ENCODE measurements at places on chromosomes 16 and 17. TPM values are rescaled to one million over a fixed set of nuclear protein-coding genes. Genes with fewer than 3 reads are reported as not detected.

Gene KRTAP1-5
- not detected for total RNA-seq

Gene TMEM101
- 20.3 TPM for total RNA-seq

Gene DHRS7C
- not detected for total RNA-seq

Gene GLP2R
- total RNA-seq = 0.10 TPM

Gene MAZ
- 143 TPM for total RNA-seq

DNA sequence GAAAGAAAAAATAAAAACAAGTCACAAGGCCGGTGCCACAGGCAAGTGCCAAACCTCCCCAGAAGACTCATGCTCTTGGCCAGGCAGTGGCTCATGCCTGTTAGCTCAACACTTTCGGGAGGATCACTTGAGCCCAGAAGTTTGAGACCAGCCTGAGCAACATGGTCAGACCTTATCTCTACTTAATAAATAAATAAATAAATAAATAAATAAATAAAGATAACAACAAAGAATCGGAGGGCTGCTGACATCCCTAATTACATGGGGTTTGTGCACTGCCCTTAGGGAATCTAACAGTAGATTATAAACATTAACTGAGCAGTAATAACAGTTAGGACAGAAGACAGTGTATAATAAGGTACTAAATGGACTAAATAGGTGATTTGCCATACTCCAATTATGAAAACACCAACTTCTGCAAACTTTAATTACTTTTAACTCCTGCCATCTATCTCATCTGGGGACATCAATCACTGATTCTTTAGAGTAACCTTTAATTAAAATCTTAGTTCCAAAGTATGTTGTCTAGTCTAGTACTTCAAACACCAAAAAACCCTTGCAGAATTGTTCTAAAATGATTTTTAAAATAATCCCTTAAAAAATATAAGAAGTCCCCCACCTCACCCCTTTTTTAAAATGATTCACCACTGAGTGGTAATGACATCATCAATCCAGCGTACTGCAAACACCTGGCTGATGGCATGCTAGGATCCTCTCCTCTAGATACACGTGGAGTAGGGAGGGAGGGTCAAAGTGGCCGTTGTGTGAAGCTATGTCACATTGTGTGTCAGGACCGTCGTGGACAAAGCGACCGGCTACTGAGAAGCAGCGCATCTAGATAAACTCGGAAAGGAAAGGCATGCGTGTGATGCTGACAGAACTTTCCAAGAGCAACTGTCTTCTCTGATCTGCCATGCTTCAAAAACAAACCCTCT, 28.5 kb downstream of the CYTH1 start:
- no peak for DNase-seq

DNA sequence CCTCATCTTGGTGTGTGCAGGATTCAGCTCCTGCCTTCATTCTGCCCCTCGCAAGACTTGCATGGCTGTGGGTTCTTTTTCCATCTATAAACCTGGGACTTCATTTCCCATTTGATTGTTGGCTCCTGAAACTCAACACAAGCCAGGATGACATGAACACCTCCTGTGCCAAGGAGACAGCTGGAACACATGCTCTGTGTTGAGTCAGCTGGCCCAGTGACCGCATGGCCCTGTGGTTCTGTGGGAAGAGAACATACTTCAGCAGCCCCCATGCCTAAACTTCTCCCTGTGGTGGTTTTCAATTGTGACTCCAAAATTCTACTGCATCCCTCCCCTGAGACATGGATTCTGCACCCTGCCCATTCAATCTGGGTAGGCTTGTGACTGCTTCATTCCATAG, 57.9 kb upstream of the FOXF1 start:
- no peak for DNase-seq

GRCh38 chr16:51579652-51580360, 428.7 kb upstream of the SALL1 start:
- DNase-seq = no peak

DNA sequence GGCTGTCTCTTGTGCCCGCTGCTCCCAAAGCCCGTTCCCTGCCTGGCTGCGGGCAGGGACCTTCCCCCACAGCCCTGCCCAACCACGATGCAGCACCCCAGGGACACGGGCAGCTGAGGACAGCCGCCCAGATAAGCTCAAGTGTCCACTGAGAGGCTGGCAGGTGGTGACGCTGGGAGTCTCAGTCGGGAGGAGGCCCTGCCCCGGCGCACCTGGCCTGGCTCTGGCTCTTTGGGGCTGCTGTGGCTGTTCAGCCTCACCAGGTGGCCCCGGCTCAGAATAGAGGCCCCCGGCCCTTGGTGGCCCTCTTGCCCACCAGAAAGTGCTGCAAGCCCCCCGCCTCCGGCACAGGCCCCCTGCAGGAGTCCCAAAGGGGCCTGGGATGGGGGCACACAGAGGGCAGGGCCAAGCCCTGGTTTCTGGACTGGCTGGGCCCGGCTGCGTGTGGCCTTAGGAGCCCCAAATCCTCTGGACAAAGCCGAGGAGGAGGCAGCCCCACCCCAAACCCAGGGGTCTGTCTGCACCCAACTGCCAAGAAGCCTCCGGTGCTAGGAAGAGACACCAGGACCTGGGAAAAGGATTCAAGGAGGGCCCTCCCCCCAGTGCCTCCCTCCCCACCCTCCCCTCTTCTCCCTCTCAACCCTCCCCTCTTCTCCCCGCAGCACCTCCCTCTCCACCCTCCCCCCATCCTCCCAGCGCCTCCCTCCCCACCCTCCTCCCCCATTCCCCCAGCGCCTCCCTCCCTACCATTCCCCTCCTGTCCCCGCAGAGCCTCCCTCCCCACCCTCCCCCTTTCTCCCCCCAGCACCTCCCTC, 5.3 kb downstream of the NTHL1 start:
- no peak for DNase-seq

DNA sequence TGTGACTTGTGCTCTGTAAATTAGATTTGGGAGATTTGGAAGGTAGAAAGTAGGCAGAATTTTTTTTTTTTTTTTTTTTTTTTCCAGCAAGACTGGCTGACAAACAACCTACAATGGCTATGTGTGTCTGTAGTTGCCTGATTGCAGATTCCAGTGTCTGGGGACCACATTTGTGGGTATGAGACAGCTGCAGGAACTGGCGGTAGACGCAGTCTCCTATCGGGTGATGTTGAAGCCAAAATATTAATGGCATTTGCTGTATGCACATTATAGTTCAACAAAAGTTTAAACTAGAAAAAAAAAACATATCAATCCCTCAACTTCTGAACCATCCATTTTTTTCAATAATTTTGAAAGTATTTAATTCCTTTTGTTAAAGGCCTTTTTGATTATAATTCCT, 665.2 kb downstream of the TOX3 start:
- DNase-seq = no peak

DNA sequence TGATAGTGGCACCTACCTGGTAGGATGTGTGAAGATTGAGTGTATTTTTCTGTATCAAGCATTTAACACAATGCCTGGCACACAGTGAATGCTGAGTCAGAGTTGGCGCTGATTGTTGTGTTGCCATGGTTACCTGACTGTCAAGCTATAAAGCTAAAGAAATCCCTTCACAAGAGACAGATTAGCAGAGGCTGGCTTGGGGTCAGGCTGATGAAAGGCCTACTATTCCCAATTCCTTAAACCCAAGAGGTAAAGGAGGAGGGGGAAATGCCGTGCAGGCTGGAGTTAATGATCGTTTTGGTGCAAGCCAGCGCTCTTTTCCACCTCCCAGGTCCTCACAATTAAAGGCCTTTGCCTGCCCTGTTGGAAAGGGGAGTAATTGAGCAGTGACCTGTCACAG, 5.9 kb downstream of the CLEC19A start:
- no peak for DNase-seq

DNA sequence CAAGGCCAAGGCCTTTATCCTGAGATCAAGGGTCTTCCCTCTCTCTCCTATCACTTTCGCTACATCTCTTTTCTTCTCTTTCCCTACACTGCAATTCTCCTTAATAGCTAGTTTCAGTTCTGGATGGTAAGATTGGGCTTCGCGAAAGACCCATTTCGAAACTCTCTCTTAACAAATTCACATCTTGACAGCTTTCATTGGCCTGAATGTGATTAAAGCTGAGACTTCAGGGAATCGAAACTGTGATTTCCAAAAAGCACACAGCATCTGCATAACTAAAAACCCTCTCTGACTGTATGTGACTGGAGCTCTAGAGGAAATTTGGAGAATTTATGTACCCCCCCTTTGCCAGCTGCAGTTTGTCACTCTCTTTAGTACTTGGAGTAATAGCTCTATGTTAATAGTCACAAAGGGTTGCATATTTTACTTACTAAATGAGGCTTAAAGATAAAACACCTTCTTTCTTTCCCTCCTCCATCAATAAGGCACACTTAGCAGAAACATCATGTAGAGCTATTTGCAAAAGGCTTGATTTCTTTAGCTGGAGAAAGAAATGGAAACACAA, 105.3 kb upstream of the FAM20A start:
- no peak for DNase-seq

DNA sequence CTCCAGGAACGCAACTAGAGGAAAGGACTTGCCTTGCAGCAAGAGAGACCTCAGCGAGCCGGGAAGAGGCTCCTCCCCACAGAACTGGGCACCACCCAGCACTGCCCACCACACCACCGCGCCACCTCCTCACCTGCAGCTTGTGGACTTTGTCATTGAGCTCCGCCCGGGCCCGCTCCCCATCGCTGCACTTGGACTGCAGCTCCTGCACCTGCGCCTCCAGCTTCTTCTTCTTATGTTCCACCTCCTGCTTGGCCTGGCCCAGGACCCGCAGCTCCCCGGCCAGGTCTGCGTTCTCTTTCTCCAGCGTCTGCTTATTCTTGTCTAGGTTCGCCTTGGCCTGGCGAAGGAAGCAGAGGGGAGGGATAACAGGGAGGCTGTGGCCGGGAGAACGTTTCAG, 76.7 kb downstream of the NDE1 start:
- DNase-seq = no peak

DNA sequence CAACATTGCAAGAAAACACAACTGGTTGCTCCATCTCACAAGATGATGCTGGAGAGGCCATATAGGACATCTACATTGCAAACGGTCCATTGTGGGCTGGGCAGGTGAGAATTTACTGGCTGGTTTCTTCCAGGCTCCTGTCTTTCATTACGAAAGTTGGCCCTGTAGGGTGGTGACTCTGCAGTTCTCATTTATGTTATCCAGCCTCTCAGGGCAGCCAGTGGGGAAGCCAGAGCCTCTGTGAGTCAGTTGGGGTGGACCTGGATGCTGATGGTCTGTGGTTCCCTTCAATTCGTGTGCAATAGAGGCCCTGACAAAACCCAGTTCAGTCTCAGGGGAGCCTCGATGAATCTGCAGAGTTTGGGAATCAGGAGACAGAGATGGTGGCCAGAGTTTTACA, 341.0 kb upstream of the CCL2 start:
- DNase-seq = no peak

GRCh38 chr16:15854906-15855703, 1.7 kb downstream of the MYH11 start:
- DNase-seq = peak; percentile 56

DNA sequence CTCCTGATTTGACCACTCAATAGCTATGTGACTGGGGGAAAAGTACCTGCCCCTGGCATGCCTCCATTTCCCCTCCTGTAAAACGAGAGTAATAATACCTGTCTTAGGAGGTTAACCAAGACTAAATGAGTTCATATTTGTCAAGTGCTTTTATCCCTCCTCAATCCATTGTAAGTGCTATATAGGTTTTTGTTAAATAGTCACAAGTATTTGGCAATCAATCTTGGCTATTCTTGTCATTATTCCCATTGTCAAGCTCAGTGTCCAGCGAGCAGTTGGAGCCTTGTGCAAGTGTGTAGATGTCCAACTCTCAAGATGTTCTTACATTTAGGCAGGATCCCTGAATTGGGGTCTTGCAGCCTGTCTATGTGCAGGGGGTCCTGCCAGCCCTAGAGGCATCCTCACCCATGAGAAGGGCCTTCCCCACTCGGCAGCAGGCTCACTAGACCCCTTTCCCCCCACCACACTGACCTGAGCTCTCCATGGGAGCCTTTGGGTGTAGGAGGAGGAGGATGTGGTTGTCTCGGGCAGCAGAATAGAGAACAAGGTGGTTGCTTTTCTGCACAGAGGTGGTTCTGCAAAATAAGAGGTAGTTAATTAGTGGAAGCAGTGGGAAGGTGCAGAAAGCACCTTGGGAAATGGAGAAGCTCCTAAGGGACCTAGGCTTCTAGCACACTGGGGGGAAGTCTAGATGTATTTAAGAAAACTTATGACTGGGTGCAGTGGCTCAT, 18.0 kb downstream of the PIK3R6 start:
- no peak for DNase-seq

- no peak for DNase-seq
Observed at GRCh38 chr17:14903854-14904253, 361.3 kb downstream of the PMP22 start.
